Activated T-cell treated with anti-CD3 and anti-CD28 coated beads for 48 hours (primary cell): ENCODE measurements at places on chromosomes 3 and 15.

- no peak for DNase-seq
Measured at GRCh38 chr3:12470111-12470510, 14.2 kb upstream of the TSEN2 start.

GRCh38 chr3:47991341-47991740 lies 24.9 kb downstream of the MAP4 start:
- DNase-seq, result no peak

DNA sequence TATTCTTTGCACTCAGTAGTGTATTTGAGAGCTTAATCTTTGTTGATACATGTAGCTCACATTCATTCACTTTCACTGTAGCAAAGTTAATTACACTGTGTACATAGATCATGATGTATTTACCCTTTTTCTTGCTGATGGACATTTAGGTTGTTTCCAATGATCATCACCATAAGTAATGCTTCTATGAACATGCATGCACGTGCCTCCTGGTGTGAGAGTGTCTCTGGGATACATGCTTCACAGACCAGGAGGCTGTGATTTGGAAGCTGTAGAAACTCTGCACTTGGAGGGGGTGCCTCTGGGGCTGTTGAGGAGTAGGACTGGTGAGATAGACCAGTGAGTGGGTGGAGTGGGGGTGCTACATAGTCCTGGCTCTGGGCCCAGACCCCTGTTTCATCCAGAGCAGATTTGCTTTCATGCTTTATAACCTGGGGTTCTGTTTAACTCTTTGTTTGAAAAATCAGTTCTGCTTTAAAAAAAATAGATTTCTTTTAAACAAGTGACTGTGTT lies 18.2 kb upstream of the SMAD3 start:
- DNase-seq, result no peak

- DNase-seq, result no peak
Measured at GRCh38 chr3:68706536-68706935, 225.8 kb downstream of the TAFA4 start.

DNA sequence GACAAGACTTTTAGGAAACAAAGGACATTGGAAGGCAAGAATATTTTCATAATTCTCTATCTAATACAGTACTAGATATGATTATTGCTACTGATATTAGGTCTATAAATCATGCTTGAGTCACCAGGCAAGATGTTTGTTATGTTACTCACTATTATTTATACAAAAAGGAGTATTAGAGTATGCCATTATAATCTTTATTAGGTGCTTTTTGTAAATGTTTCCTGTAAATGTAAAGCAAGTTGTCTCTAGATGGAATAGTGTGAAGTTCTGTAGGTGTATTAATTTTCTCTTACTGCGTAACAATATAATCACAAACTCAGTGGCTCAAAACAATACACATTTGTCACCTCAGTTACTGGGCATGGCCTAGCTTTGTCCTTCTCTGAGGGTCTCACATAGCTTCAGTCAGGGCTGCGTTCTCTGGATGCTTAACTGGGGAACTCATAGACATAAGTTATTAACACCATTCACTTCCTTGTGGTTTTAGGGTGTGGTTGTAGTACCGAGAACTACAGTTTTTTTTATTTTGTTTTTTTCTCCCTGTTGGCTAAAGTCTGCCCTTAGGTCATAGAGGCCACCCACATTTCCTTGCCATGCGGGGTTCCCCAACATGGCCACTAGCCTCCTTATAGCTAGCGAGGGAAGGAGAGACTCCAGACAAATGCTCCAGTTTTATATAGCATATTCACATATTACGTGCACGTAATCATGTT lies 20.3 kb upstream of the MAP3K13 start:
- no peak for DNase-seq

DNA sequence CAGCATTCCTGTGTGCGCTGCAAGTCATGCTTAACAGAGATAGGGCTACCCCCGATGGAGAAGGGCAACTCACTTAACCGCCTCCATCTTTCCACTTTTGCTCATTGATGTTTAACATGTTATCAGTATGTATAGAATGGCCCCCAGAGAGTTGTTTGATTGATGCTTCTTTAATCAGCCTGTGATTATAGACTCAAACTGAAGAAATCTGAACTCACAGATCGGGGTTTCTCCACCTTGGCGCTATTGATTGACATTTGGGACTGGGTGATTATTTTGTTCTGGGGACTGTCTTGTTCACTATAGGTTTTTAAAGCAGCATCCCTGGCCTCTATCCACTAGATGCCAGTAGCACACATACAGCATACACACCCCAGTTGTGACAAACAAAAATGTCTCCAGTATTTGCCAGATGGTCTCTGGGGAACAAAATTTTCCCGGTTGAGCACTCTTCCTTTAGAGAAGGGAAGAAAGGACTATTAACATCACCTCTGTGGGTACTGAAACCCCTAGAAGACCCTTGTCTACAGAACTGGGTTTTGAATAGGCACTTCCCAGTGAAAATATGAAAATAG lies 54.4 kb downstream of the LARS2 start:
- DNase-seq, result no peak

DNA sequence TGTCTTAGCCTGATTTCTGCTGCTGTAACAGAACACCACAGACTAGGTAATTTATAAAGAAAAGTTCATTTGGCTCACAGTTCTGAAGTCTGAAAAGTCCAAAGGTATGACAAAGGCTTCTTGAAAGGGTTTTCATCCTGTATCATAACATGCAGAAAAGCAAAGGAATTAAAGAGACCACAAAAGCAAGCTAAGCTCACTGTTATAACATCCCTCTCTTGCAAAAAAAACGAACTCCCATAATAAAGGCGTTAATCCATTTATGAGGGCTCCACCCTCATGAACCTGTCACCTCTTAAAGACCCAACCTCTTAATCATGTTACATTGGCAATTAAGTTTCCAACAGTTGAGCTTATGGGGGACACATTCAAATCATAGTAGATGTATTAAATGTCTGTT lies 197.9 kb downstream of the PLOD2 start:
- no peak for DNase-seq

GRCh38 chr3:65660000-65660598 lies 378.6 kb downstream of the MAGI1 start:
- no peak for DNase-seq

DNA sequence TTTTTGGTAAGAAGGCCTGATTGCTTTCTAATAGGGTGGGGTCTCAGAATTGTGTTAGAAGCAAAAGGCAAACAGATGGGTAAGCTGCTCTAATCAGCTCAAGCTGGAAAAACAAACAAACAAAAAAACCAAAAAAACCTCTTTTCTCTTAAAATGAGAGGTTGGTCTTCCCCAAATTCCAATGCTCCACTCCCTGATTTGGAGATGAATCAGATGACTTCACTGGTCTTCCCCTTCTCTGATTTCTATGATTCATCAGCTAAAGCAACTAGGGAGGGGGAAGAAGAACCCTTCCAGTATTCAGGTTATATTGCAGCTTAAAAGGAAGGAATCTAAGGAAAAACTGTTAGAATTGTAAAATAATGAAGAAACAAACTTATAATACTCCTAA lies 9.6 kb upstream of the ANXA2 start:
- DNase-seq, result no peak

GRCh38 chr3:123372686-123373473 lies 76.0 kb downstream of the ADCY5 start:
- no peak for DNase-seq

- no peak for DNase-seq
Measured at GRCh38 chr3:133213937-133214336, 175.7 kb downstream of the TMEM108 start.

DNA sequence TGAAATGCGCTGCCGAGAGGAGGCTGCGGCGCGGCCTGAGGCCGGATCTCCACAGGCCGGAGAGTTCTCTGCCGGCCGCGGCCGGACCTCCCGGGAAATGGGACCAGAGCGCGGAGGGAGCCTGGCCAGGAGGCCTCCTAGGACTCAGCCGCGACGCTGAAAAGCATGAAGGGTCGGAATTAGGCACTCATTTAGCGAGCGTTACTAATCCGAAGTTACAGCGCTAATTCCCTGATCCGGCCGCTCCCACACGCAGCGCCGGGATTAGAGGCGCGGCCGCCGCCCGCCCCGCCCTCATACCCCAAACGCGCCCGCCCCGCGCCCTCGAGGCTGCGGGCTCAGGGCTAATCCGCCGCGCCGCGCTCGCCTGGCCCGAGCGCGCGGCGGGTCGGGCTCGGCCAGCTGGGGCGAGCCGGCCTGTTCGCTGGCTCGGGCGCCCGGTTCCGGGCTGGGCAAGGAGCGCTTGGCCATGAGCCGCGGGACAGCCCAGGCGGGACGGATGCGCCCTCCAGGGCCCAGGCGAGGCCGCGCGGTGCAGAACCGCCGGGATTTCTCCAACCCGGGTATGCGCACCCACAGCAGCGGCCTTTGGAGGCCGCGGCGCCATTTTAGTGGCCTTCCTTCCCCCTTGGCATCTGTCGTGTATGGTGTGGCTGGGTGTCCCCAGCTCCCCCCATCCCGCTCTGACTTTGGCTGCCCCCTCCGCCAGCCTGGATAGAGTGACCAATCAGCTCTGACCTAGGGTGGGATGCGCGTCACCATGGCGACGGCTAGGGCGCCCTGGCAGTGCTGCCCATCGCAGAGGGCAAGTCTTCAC lies 36.8 kb upstream of the POLG start:
- DNase-seq, result no peak

- DNase-seq, result no peak
Measured at GRCh38 chr3:187983484-187984124, 170.4 kb upstream of the LPP start.

- DNase-seq, result no peak
Measured at GRCh38 chr3:135762188-135762856, 203.2 kb upstream of the PPP2R3A start.

GRCh38 chr3:149252272-149252671 lies 30.6 kb upstream of the CP start:
- no peak for DNase-seq

DNA sequence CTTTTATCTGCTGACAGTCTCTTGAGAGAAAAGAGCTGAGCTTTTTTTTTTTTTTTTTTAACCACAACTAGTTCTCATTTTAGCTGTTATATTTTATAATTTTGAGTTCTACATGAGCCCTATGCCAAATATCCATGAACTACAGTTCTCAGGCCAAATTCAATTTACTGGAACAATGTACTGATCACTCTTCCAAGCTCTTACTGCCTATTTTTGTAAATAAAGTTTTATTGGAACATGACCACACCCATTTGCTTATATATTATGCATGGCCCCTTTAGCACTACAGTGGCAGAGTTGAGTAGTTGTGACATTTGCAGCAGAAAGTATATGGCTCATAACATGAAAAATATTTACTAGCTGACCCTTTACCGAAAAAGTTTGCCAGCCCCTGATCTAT lies 129.2 kb upstream of the SKOR1 start:
- no peak for DNase-seq

GRCh38 chr15:69031013-69032001 lies 16.8 kb downstream of the NOX5 start:
- peak; percentile 27 for DNase-seq

GRCh38 chr3:124818398-124819091 lies 68.6 kb downstream of the ITGB5 start:
- no peak for DNase-seq
